NCI-H187 (cell line): ENCODE measurements at places on chromosomes 4 and X.

GRCh38 chrX:150156615-150157014 is 206.5 kb upstream of the MAMLD1 start:
- DNase-seq = no peak

DNA sequence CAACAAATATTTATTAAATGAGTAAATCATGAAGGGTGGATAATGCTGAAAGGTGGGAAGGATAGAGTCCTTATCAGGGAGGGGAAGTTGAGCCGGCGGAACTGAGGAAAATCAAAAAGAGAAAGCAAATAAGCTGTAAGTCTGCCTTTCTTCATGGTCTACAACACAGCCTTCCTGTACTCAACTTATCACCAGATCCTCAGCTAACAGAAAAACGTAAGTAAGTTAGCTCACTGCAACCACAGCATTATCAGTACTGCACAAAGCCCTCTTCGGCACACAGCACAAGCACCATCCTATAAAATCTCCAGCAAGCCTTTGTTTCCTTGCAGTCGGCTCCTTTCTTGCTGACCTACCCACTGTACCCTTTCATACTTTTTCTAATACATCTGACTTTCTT is 70.3 kb downstream of the CRMP1 start:
- DNase-seq = no peak

DNA sequence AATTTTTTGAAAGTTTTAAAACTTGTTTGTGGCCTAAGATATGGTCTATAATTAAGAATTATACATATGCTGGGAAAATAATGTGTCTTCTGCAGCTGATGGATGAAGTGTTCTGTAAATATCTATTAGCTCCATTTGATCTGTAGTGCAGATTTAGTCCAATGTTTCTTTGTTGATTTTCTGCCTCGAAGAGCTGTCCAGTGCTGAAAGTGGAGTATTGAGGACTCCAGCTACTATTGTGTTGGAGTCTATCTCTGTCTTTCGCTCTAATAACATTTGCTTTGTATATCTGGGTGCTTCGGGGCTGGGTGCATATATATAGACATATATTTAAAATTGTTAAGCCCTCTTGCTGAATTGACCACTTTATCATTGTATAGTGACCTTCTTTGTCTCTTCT is 2127.3 kb downstream of the PCDH7 start:
- no peak for DNase-seq

- DNase-seq = no peak
Measured at GRCh38 chrX:23937100-23937499, 29.3 kb downstream of the CXorf58 start.

- no peak for DNase-seq
Measured at GRCh38 chr4:136750897-136751296, 781.4 kb downstream of the PCDH18 start.

DNA sequence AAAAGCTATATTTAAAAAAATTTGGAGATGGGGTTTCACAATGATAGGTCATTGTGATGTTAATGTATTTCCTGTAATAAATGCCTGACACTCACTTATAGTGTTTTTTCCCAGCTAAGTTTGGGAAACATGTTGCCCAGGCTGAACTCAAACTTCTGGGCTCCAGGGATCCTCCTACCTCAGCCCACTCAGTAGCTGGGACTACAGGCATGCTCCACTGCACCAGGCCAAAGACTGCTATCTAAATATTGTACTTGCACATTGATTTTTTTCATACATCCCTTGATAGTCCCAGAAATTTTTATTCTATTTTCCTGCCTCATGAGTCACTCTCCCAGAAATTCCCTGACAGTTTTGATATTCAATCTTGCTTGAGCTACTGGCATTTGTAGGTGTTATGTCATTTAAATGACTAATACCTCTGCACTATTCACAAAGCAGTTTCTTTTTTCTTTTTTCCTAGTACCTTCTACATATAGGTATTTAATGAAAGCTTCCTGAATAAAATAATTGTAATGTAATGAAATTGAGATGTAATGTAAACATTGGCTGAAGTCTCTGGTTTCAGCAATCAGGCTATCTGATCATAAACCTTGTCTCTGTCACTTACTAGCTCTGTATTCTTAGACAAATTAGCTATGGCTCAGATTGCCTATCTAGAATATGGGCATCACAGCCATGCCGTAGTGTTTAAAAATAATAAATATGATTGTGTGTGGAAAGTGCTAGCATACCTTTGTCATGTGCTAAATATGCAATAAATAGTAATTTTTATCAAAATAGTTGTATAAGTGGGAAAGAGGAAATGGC is 1973.0 kb upstream of the AGA start:
- DNase-seq = no peak

- DNase-seq = no peak
Measured at GRCh38 chr4:6029254-6029653, 11.0 kb upstream of the C4orf50 start.

DNA sequence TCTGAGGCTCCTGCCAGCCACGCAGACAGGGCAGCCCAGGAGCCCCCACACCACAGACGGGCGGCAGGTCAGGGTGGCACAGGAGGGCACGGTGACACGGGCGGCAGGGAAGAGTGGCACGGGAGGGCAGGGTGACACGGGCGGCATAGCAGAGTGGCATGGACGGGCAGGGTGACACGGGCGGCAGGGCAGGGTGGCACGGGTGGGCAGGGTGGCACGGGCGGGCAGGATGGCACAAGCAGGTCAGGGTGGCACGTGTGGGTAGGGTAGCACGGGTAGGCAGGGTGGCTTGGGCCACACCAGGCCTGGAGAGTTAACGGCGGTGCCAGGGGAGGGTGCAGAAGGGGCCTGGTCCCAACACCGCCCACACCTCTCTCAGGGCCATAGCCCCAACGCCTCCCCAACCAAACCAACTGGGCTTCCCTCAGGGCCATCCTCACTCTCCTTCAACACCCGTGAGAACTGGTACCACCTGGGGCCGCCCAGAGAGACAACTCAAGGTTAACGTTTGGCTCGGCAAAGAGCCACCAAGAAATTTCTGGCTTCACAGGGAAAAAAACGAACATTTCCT is 3.4 kb downstream of the CTBP1 start:
- no peak for DNase-seq

GRCh38 chr4:20528508-20528907 is 171.8 kb upstream of the PACRGL start:
- no peak for DNase-seq

- no peak for DNase-seq
Measured at GRCh38 chrX:37060999-37061398, 52.8 kb downstream of the FAM47C start.

DNA sequence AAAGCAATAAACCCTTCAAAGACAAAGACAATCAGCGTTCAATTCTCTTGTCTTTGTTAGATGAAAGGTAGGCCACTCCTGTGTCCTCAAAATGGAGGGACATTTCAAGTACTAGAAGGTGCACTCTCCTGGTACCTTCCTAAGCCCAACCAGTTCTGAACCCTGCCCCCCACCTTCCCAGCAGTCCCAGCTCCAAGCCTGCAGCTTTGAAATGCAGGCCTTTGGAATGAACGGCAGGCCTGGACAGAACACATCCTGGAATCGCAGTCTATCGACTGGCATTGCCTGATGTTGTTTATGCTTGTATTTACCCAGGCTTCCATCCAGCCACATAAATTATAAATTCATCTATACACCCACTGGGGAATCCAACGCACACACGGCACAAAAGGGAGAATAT is 47.4 kb downstream of the RASGEF1B start:
- DNase-seq = no peak

DNA sequence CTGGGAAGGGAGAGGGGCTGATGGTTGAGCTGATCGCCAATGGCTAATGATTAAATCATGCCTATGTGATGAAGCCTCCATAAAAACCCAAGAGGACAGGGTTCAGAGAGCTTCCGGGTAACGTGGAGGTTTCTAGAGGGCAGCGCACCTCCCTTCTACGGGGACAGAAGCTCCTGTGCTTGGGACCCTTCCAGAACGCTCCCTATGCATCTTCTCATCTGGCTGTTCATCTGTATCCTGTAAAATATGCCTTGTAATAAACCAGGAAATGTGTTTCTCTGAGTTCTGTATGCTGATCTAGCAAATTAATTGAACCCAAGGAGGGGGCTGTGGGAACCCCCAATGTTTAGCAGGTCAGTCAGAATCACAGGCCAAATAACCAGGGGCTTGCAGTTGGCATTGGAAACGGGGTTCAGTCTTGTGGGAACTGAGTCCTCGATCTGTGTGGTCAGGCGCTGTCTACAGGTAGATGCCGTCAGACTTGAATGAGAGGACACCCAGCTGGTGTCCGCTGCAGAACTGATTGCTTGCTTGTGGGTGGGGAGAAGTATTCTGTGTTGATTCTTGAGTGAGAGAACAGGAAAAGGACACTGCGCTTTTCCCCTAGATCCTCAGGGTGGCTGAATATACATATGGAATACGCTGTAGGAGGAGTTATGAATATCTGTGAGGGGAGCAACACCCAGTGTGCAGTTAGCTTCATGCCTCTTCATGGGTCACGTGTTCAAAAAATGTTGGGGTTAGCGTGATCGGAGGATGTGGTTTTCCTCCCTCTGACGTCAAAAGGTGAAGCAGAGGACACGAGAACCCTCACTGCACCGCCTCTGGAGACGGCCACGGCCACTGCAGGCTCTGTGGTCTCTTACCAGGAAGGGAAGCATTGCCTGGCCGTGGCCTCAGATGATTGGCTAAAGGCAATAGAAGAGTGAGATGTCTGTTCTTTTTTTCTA is 29.2 kb downstream of the HTT-AS start:
- no peak for DNase-seq

DNA sequence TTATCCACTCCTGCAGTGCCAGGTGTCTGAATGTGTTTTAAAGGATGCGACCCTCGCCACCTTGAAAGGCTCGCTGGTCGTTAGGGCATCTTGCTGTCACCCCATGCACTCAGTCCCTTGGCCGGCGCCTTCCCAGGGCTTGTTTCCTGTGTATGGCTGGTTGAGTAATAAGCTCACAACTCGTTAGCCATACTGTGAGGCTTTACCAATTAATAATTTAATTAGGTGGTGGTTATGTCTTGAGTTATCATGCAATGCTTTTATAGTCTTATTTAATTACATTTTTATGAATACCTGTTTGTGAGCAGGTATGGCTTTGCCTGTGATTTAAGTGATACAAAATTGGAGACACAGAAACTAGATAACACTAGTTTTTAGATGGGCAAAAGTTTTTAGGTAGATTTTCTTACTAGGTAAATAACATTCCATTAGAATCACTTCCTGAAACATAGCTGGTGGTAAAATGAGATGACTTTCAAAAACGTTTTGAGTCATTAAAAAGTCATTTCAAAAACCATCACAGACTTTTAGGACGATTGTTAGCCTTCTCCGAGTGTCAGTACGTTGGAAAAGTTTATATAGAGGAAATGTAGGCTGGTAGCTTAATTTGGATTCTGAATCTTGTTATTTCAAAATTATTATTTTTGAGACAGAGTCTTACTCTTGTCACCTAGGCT is 18.2 kb downstream of the PTTG2 start:
- no peak for DNase-seq

DNA sequence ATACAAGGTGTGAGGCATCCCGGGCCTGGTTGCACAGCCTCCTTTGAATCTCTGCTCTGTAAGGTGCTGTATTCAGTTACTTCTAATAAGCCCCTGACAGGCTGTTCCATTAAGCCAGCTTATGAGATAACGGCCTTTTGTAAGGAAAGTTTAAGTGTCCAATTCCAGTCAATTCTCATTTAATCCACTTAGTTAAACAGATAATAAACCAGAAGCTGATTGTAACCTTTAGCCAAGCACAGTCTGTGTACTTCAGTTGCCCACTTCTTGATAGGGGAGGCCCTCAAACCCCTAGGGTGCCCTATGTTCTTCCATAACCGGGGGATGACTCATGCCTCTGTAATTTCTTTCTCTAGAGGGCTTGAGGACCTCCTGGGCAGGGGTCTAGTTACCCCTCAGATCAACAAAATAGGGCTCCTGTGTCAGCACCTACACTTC is 63.4 kb downstream of the RASL11B start:
- no peak for DNase-seq

DNA sequence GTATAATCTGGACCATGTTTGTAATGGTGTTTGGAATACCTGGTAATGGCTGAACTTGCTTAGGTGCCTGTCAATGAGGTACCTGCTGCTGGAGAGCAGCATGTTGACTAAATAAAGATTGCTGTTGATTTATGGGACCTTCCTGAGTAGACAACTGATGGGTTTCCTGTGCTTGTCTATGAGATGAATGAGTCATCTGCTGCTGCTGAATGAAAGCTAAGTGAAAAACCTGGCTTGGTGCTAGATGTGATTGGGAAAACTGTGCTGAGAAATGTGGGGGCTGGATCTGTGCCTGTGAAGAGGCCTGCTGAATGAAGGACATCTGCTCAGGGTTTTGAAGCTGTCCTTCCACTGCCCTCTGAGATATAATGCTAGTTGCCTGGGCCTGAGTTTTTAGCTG is 69.6 kb downstream of the WNK3 start:
- no peak for DNase-seq

- no peak for DNase-seq
Measured at GRCh38 chr4:138833974-138834373, 181.6 kb upstream of the NOCT start.

DNA sequence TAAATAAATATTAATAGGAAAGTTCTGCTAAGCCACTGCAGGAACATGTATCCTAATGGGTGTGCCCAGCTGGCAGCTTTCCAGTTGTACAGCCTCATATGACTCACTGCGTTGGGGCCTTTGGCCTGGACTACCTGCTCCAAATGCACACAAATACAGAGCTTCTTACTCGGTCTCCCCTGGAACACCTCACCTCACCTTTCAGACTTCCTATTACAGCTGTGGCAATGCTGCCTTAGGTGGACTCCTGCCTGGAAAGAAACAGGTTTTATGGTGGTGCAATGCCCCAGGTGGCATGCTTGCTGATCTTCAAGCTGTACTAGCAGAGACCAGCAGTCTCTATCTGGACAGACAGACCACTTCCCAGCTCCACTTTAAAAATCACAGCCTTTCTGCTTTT is 85.7 kb upstream of the EXOC1L start:
- no peak for DNase-seq

- no peak for DNase-seq
Measured at GRCh38 chr4:132991111-132991510, 158.0 kb upstream of the PCDH10 start.

DNA sequence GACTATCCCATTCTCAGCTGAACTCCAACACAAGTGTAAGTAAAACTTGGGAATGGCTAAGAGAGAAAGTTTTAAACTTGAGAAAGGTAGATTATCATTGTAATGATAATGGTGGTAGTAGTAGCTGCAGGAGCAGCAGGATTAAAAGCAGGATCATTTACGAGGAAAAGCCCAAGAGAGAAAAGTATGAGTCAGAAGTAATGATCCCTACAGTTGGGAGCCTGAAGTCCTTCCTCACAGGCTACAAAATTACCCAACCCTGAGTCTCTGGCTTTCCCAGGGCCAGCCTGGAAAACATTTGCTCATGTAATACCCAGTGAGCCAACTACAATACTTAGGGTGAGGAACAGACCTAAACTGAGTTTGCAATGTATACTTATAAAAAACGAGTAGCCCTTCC is 4.4 kb upstream of the PRDM8 start:
- no peak for DNase-seq

- DNase-seq = no peak
Measured at GRCh38 chr4:164012396-164013027, 518.0 kb downstream of the TMA16 start.

DNA sequence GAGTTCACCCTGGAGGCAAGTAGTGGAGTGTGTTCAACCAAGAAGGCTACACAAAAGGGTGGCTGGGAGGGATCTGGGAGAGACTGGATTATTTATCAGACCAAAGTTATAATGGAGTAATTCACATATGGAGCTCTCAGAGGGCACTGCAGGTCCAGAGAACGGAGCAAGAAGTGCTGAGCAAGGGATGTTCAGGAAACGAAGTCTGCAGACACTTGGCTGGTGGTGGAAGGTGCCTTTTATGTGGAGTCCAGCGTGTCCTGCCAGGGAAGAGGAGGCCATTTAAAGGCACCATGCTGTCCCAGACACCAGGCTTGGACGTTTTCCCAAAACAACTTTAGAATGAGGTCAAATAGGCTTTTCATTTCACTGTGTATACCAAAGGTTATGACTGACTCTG is 130.1 kb downstream of the CEP135 start:
- DNase-seq = no peak
